ENCODE measurements at places on chromosomes 2 and 18.

DNA sequence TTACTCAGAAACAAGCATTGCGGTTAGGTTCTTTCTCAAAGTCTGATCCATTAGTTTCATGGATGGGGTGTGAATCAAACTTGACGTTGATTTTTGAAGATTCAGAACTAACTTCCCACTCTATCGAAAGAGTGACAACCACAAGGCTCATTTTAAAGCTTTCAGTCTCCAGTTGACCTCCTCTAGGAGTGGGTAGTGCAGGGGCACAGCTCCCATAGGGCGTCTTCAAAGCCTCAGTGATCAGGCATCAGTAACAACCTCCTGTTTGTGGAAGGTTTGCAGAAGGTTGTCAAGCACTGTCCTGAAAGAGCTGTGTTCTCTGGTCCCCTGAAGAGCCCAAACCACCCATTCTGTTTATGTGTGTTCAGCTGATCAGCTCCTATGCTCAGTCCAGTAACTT is 10.2 kb downstream of the MTCL1 start:
- DNase-seq = no peak

DNA sequence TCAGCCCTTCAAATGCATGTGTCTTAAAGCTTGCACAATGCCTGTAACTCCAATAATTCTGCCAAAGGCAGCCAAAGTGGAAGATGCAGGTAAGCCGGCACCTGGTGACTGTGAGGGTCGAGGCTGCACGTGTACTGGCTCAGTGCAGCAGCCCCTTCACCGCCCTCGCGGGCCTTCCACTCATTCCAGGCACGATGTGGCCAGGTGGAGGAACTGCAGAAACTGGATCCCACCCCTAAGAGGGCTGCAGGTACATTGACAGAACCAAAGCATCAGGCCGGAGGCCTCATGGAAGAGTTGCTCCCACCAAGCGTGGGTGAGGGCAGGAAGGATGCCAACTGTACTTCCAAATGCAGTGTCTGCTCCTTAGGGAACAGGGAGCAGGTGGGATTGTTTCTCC is 253.4 kb downstream of the HDAC4 start:
- DNase-seq = no peak

- no peak for DNase-seq
These were observed 163.5 kb downstream of the CDH19 start for GRCh38 chr18:66440433-66440832.

DNA sequence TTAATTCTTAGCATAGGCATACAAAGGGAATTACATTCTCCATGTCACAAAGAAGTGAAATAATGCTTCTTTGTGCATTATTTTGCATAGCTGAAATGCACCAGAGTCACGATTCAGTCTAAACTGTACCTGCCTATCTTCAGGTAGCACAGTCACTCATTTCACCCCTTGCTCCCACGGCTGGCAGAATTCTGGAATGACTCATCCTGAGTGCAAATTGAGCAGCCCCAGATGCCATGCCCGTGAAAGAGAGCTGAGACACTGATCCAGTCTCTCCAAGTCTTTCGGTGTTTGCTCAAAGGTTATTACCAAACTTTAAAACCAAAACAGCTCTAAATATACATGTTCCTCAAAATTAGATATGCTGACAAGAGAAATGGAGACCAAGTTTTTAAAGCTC is 168.3 kb upstream of the POU3F3 start:
- DNase-seq = no peak

GRCh38 chr18:76674596-76674995 is 147.8 kb upstream of the ZNF236 start:
- DNase-seq = no peak

- peak; percentile 13 for DNase-seq
These were observed 245.7 kb downstream of the IKZF2 start for GRCh38 chr2:212905640-212906201.

DNA sequence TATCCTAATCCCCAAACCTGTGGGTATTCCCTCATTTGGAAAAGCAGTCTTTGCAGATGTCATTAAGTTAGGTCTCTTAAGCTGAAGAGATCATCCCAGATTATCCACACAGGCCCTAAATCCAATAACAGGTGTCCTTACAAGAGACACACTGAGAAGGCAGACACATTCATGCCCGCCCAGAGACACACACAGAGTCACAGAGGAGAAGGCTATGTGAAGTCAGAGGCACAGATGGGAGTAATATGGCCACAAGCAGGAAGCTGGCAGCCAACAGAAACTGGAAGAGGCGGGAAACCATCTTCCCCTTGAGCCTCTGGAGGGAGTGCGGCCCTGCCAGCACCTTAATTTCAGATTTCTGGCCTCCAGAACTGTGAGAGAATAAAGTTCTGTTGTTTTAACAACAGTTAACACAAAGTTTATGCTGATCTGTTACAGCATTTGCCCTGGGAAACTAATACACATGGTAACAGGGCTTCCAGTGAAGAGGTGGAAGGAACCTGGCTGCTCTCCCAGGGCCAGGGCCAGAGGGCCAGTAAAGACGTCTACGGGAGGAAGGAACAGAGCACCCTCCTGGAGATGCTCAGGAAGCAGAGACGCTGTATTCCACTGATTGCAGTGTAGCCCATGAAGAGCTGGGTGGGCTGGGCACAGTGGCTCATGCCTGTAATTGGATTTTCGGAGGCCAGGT is 217.5 kb downstream of the GLI2 start:
- no peak for DNase-seq

GRCh38 chr2:72361521-72361920 is 213.9 kb upstream of the CYP26B1 start:
- DNase-seq = no peak

All from tongue (tissue), 3 donors.